ENCODE measurements at places on chromosomes 5 and 9.

DNA sequence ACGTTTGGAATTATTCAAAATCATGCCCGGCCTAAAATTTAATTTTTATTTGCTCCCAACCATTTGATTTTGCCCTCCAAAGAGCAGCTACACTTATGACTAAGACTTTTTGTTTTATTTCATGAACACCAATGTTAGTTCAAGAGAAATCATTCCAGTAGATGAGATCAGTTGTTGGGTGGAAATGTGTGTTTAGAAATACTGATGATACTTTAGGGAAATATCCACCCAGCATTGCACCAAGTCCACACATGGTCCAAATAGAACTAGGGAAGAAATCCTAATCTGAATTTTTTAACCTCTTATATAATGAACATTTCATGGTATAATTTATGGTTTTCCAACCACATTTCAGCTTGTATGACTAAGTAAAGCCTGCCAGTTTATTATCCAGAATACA lies 28.3 kb upstream of the GOLPH3 start:
- no peak for DNase-seq

DNA sequence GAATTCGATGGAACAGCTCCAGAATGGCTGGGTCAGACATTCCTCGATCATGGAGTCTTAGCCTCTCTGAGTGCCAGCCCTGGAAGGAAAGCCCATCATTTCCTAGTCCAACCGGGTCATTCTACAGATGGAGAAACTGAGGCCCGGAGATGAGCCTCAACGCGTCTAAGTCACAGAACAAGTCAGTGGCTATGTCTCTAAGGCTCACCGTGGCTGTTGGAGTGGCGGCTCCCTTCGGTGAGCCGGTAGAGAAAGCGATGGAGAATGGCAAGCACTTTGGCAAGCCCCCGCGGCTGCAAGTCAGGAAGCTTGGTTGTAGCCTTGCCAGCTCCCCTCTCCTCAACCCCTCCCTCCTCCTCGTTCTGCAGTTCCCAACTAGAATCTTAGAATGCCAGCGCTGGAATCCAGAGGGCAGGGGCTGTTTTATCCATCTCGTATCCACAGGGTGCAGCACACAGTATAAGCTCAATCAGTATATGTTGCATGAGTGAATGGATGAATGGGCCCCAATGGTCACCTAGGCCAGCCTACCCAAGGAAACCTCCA lies 438 bp upstream of the ARSI start:
- no peak for DNase-seq

DNA sequence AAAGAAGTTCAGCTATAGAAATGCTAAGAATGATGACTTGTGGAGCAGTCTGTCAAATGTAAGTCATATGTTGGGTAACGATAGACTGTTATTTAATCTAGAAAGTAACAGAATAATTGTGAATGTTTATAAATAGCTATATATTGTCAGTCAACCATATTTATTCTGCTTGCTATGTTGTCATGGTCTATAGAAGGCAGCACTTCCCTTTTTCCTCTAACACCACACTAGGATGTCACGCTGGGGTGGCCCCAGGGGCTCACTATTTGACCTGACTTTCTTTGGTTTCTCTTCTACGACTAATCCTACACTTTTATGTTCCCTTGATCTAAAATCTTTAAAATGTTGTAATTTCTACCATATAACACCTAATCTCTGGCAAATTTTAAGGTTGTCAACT lies 20.5 kb downstream of the ERAP2 start:
- no peak for DNase-seq

- DNase-seq, result no peak
Measured at GRCh38 chr9:131848570-131849160, 108.8 kb upstream of the RAPGEF1 start.

- no peak for DNase-seq
Measured at GRCh38 chr9:129868872-129869486, 33.7 kb downstream of the USP20 start.

- no peak for DNase-seq
Measured at GRCh38 chr5:178372142-178372571, 139.6 kb upstream of the PHYKPL start.

DNA sequence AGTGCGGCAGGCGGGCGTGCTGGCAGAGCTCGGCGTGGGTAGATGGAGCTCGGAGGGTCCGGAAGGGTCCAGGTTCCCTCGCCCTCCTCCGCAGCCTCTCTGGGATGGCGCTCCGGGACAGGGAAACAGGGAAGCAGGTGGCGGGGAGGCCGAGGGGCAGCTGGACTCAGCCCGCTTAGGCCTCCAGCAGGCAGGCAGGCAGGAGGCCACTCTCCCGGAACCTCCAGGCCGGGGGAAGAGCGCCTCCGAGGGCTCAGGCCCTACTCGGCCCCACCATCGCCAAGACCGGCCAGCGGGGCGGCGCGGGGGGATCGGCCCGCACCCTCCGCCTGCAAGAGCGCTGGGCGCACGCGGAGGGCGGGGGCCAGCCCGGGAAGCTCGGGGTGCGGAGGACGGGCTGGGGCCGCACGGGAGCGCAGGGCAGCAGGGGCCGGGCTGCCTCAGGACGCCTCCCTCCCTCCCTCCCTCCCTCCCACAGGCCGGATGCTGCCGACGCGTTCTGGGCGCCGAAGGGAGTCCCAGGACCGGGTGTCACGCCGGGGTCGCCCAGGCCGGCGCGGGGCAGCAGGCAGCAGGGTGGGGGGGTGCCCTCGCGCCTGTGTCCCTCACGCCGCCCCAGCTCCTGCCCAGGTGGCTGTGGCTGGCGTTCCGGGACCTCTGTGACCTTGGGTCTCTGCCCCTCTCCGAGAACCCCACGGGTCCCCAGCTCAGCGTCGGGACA lies 977 bp downstream of the MGAT4B start:
- DNase-seq, result no peak

DNA sequence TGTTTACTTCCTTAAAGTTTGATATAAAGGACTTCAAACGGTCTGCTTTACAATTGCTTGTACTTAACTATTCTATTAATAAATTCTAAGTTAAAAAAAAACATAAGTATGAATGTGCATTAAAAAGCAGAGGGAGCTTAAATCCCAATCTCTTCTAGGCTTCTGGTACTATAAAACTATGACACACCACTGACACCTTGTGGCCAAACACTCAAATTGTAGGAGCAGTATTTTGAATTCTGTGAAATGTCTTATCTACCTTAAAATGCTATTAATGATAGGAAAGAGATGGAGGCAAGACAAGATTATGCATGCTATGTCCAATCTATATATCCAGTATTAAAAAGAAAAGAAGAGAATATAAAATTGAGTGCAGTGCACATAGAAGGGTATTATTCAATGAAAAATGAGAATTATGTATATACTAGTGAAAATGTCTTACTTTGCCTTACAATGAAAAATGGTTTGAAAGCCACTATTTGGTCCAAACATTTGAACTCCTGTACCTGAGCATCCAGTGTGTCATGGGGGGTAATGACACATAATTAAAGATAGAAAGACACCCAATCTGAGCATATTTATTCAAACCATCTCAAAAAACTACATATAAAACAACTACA lies 87.6 kb downstream of the ERP44 start:
- peak; percentile 15 for DNase-seq

GRCh38 chr9:93198117-93198837 lies 14.3 kb downstream of the WNK2 start:
- no peak for DNase-seq

GRCh38 chr9:117169089-117169621 lies 245.7 kb downstream of the ASTN2 start:
- DNase-seq, result no peak

DNA sequence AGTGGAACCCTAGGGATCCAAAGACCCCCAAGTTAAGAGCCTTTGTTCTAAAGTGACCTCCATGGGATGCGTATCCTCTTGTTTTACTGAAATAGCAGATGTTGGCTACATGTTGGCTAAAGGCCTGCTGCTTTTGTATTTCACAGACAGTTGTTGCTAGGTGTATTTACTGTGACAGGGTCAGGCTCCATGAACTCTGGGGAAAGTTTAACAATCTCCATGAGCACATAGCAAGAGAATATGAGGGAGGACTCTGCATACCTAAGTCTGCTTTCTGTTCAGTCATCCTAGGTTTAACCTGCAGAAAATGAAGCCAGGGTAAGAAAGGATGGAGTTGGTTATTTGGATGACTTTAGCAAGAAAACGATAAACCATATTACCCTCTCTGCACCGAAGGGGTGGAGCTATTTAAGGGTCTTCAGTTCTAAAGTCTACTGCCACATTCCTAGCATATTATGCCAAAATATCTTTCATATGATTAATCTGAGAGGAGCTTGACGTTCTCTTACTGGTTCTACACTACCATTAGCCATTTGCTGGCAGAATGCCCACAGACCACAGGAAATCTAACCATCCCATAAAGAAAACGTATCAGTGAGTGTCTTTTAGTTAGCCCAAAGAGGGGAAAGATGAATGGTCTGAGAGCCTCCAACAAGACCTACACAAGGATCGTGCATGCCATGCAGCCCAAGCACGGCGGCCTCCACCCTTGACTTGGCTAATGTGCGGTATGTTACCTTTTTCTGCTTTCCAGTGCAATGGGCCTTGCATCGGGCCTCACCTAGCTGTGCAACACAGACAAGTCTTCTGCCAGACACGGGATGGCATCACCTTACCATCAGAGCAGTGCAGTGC lies 127.8 kb downstream of the SAXO1 start:
- DNase-seq, result peak; percentile 41

DNA sequence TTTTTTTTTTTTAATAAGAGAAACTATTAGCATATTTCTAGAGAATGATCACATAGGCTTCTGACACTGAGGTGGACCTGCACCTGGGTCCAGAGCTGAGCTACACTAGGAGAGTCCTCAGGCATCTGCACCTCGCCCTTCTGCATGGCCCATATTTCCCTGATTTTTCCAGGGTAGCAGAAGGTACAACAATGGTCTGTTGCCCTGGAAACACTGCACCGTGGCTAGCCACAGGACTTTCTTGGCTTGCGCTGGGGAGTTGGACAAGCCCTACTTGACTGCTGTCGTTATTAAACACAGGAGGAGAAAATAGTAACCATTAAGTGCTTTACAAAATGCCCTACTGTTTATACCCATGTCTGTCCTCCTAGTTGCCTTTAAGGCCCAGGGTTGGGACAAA lies 615.7 kb upstream of the MEF2C start:
- DNase-seq, result no peak

GRCh38 chr9:136761545-136761981 lies 2.8 kb downstream of the LCN15 start:
- DNase-seq, result no peak

DNA sequence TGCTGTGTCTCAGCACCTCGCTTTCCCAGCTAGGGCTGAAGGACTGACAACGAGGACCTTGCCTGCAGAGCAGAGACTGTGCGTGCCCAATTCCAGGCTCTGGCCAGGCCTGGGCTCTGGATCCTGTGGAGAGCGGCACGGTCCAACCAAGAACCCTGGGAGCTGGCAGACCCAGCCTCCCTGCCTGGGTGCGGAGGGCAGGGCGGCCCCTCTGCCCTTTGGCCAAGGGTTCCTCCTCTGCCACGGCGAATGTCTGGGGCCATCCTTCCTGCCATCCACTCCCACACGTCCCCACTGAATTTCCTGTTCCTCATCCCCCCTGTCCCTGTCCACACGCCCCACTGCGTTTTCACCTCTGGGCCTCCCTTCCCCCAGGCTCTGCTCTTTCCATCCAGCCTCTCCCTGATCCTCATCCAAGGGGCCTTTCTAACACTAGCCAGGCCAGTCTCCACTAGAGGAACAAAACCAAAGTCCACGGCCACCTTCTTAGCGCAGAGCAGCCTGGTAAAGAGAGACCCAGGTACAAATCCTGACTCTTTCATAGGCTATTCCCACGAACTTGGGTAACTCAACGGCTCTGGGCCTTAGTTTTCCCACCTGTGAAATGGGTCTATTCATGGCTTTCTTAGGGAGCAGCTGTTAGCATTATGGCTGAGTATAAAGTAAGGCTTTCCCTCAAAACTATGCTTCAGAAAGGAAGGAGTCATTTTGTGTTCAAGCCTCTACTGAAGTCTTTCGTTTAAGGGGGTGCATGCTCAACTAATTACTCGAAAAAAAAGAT lies 95.5 kb upstream of the PHYKPL start:
- DNase-seq, result no peak

DNA sequence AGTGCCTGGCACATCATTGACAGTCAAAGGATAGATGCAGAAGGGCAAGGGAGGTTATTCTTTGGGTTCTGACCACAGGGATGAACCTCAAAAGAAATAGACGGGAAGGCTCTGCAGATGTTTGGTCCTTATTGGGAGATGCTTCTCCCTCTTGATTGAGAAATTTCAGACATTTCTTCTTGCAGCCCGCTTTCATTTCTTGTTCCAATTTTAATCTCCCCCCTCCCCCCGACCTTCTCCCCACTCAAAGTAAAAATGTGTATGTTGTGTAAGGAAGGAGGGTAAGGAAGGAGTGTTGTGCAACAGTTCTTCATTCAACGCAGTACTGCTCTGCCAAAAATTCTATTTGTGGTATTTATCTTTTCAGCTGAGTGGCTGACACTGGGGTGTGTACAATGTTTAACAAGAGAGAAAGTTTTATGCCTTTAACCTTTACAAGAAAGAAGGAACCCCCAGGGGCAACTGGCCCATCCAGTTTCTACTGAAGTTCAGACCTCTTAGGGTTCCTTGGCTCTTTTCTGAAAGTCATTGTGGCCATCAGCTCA lies 46.3 kb upstream of the TNFSF15 start:
- no peak for DNase-seq

DNA sequence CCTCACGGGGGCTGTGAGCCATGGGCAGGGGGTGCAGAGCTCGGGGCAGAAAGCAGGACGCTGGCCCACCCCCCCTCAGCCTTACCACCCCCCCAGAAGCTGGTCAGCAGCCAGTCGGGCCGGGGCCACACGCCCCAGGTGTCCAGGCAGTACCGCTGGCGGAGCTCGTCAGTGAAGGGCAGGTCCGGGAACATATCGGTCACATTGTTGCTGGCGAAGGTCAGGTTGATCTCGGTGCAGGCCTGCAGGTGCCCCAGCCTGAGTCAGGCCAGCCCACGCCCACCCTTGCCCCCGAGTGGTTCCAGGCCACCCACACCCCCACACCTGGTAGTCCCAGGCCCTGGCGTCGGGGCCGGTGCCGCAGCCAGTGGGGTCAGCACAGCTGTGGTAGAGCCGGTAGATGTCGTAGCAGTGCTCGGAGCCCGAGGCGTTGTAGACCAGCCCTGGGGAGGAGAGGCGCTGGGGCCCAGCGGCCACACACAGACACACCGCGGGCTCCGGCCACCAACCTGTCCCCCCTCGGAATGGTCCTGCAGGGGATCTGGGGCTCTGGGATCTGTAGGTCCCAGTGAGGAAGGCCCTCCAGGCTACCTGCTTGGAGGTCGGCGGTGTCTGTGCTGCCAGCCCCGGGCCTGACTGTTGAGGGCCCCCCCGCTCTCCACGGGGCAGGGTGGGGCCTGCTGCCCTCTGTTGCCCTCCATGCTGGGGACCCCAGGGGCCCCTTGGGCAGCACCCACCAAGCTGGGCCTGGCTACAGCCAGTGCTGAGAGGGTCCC lies 2.6 kb downstream of the DPP7 start:
- no peak for DNase-seq

DNA sequence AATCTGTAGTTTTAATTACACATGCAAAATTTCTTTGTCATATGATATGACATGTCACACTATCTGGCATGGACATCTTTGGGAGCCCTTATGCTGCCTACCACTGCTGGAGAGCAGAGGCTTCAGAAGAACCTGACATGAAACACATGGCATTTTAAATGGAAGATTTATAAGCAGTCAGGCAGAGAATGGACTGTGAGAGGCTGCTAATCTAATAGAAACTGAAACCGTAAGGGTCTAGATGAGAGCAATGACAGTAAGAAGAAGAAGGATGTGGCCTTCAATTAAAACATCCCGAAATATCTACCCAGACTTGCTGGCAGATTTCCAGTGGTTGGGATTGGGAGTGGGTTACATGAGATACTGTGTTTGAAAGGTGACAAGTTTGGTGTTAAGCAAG lies 149.8 kb downstream of the MACIR start:
- DNase-seq, result no peak

Measured in H54 (cell line).